ENCODE measurements at places on chromosomes 1 and 21.

GRCh38 chr1:204569478-204569877 is 53.3 kb downstream of the MDM4 start:
- DNase-seq: no peak

DNA sequence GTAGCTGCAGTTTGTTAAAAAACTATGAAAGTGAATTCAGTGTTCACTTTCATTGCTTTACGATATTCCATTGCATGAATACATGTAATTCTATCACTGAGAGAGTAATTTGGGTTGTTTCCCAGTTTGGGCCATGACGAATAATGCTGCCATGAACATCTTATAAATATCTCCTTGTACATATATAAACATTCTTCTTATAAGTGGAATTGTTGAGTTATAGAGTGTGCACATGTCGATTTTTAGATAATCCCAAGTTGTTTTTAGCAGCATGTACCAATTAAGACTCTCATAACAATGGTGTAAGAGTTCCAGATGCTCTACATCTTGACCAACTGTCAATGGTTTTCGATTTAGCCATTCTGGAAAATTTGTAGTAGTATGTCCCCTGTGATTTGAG is 40.9 kb downstream of the ALG6 start:
- no peak for DNase-seq

- no peak for DNase-seq
Measured at GRCh38 chr1:236685917-236686814, at the start of gene ACTN2. Gene ACTN2, plus strand, starts transcription at chr1:236686499. Its CDS starts 175 bp downstream, at chr1:236686674.

DNA sequence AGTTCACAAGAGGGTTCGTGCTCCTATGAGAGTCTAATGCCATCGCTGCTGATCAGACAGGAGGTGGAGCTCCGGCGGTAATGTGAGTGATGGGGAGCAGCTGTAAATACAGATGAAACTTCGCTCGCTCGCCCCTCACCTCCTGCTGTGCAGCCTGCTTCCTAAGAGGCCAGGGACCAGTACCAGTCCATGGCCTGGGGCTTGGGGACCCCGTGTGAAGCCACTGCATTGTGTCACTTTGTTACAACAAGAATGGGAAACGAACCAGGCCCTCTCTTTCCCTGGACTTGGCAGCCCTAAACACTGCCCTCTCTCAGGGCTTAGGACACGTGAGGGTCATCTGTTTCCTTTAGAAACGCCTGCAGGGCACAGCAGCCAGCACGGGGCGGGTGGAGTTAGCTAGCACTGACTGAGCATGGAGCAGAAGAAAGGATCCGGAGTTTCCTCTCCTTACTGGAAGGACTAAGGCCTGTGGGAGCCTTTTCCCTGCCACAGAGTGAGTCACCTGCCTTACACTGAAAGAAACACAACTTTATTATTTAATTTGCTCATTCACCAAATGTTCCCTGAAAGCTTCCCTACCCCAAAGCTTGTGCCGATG is 185.2 kb upstream of the TMEM51 start:
- no peak for DNase-seq

DNA sequence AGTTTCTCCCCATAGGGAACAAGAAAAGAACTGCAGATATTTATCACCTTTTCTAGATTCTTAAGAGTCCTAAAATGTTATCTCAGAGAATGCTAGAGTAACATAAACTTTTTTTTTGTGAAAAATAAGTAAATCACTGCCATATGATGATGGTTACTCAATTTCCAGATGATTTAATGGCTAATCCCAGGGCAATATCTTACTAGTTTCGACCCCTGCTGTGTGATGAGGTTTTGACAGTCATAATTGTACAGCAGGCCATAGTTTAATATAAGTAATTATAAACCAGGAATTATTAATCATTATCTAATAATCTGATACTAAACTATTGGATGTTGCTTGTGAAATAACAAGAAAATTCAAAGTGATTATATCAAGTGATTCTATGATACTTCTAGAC is 210.6 kb downstream of the HLX start:
- no peak for DNase-seq

DNA sequence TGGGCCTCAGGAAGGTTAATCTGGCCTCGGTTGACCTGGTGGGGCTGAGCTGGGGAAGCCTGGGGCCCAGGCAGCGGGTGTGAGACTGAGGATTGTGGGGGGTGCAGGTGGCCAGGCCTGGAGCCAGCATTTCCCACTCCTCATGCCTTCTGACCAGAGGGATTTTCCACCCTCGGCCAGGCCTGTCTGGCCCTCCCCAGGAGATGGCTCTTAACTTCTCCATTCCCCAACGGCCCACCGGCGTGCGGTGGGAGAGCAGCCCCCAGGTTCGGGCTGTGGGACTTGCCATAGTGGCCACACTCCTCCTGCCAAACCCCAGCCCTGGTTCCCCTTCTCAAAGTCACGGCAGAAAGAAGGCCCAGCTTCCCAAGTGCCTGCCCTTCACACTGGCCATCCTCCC is 126.5 kb upstream of the RUNX3 start:
- DNase-seq: no peak

GRCh38 chr1:2274929-2275475 is 46.9 kb downstream of the SKI start:
- DNase-seq: no peak

DNA sequence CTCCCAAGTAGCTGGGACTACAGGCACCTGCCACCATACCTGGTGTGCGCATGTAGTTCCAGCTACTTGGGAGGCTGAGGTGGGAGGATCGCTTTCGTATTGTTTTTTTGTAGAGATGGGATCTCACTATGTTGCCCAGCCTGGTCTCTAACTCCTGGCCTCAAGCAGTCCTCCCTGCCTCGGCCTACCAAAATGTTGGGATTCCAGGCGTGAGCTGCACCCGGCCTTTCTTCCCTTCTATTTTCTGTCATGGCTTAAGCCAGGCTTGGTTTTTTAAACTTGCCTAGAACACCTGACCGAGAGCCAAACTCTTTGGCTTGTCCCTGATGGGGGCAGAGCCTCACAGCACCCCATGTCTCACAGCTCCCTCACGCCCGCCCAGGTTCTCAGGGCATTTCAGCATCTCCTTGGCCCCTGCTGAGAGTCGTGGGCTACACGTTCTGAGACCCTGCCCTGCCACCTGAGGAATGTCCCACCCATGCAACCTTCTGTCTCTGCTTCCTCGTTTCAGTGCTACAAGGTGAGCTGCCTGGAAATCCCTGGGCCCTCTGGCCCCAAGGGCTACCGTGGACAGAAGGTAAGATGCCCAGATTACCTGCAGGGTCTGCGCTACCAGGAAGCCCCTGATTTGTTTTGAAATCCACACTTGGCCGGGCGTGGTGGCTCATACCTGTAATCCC is 15.7 kb downstream of the COL6A2 start:
- DNase-seq: no peak

DNA sequence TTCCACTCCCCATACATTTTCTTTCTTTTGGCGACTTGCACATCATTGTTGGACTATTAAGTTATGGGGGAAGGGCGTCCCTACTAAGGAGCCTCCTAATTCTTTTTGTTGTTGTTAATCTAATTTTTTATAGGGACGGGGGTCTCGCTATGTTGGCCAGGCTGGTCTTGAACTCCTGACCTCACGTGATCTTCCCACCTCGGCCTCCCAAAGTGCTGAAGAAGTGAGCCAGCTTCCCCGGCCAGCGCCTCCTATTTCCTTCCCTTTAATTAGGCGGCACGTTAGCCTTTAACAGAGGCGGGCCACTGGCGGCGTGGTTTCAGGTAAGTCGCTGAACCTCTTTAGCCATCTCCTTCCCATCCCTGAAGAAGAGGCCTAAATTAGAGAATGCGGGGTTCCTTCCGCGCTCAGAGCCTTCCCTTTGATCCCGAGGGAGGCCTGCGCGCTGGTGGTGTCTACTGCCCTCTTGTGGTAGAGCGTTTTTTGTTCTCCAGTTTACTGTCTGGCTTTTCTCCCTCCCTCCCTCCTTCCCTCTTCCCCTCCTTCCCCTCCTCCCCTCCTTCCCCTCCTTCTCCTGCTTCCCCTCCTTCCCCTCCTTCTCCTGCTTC is 38.1 kb downstream of the TNFRSF9 start:
- peak; percentile 63 for DNase-seq

DNA sequence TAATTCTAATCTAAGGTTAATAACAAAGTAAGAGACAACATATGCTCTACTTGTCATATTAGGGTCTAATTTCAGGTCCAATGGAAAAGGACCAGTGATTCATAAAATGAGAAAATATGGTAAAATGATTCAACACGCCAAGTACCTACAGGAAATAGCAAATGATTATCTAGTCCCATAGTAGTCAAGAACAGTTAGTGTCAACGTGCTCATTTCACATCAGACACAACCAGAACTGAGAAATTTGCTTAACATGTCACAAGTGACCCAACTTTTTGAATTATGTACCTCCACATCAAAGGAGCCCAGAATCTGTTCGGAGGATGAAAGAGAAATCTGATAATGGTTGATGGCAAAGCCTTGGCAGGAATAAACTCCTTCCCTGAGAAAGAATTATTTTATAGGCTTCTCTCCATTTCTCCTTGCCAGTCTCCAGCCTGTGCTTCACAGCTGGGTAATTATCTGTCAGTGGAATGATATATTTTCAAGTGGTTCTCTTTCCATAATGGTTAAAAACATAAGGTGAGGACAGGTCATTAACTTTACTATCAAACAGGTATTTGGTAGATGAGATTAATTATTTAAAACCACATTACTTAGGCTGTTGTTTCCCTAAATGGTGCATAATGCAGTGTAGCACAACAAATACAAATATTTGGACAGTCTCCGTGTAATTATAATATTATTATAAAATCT is 83.2 kb downstream of the APP start:
- DNase-seq: no peak

DNA sequence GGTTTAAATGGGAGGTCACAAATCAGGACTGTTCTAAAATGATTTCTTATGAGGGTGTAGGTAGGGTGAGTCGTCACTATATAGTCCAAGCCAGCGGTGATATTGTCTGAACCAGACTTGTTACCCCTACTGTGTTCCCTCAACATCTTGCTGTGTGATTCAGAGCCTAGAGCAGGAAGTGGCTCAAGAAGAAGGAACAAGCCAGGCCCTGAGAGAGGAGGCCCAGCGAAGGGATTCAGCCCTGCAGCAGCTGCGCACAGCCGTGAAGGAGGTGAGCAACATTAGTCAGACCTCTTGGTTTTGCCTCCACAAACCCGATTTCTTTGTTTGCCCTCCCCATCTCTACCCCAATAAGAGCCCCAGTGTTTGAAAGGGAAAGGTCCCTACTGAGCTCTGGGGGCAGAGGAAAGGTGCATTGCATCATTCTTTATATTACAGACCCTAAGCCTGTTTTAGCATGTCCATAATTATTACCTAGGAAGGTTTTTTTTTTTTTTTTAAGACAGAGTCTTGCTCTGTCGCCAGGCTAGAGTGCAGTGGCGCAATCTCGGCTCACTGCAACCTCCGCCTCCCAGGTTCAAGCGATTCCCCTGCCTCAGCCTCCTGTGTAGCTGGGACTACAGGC is 5.0 kb upstream of the SH3BGRL3 start:
- no peak for DNase-seq

DNA sequence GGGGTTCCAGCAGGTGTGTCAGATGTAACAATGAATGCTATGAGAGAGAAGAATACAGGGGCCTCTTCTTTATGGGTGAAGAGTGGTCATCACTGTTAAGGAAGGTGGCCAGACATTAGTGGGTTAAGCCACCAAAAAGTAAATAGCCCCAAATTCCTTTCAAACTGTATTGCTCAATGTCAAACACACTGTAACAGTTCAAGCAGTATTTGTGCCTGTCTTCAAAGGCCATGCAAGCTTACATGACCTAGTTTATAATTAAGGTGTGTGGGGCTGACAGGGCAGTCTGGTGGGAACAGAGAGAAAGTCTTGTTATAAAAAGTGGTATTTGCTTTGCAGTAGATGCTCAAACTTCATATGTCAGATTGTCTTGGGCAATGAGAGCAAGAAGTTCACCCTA is 18.5 kb downstream of the CHIT1 start:
- DNase-seq: no peak

- peak; percentile 48 for DNase-seq
Measured at GRCh38 chr1:10755970-10756521, 40.4 kb downstream of the CASZ1 start.

GRCh38 chr1:150890033-150890416 is 3.1 kb downstream of the CTXND2 start:
- no peak for DNase-seq

DNA sequence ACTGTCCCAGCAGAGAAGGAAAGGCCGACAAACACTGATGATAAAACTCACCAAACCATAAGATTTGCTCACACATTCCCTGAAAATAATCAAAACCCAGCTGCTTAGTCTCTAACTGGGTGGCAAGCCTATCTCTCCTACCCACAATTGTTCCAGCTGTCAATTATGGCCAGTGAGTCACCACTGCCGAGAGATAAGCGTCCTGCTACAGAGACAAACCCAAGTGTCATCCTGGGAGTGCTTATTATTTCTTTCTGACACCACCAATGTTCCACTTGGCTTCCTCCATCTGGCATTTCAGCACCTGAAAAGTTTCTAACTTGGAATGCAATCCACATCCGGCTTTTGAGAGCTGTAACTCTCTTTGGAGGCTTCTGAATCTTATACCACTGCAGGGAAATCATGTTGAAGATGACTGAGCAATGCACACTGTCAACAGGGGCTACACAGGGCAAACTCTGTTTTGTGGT is 51.5 kb upstream of the VAV3 start:
- no peak for DNase-seq

Data from NCI-H1694 (cell line).